ENCODE measurements at places on chromosomes 12 and 14. TPM values are rescaled to one million over a fixed set of nuclear protein-coding genes. Genes with fewer than 3 reads are reported as not detected.

PIANP gene
- not detected for total RNA-seq

IGFBP6 gene
- total RNA-seq, result 83.4 TPM

PRICKLE1 gene
- 1.3 TPM for total RNA-seq

CMA1 gene
- total RNA-seq, result not detected

VCPKMT gene
- total RNA-seq, result 9.7 TPM

CISTR gene
- not detected for total RNA-seq

IGF1 gene
- 0.42 TPM for total RNA-seq

MON2 gene
- 30.7 TPM for total RNA-seq

ADAM21 gene
- total RNA-seq, result 0.98 TPM

GDF3 gene
- total RNA-seq, result not detected

ABCD2 gene
- not detected for total RNA-seq

TMCC3 gene
- total RNA-seq, result 4.5 TPM

HVCN1 gene
- 0.15 TPM for total RNA-seq

NEDD1 gene
- total RNA-seq, result 35.4 TPM

CIDEB gene
- 0.22 TPM for total RNA-seq

C12orf42 gene
- not detected for total RNA-seq

MSI1 gene
- total RNA-seq, result 26.0 TPM

SERPINA6 gene
- not detected for total RNA-seq

RDH11 gene
- total RNA-seq, result 54.6 TPM

KRT6B gene
- total RNA-seq, result not detected

STXBP6 gene
- total RNA-seq, result 0.27 TPM

SOAT2 gene
- total RNA-seq, result 0.17 TPM

PMCH gene
- not detected for total RNA-seq

NDRG2 gene
- total RNA-seq, result 18.9 TPM

CIROP gene
- not detected for total RNA-seq

ANO4 gene
- total RNA-seq, result 1.7 TPM

ST8SIA1 gene
- not detected for total RNA-seq

DTX3 gene
- 0.37 TPM for total RNA-seq

CFAP251 gene
- 2.6 TPM for total RNA-seq

ANKRD52 gene
- total RNA-seq, result 56.6 TPM

OR4E2 gene
- not detected for total RNA-seq

NT5DC3 gene
- 18.7 TPM for total RNA-seq

ASB8 gene
- total RNA-seq, result 14.0 TPM

FOXN4 gene
- 0.52 TPM for total RNA-seq

SDSL gene
- 19.1 TPM for total RNA-seq

RNASE3 gene
- not detected for total RNA-seq

CD4 gene
- 0.42 TPM for total RNA-seq

TPPP2 gene
- total RNA-seq, result not detected

TAS2R10 gene
- total RNA-seq, result 0.81 TPM

REP15 gene
- 0.86 TPM for total RNA-seq

RFX4 gene
- total RNA-seq, result not detected

SLC2A13 gene
- total RNA-seq, result 6.8 TPM

LRRK2 gene
- total RNA-seq, result 0.20 TPM

KRT78 gene
- total RNA-seq, result not detected

AQP6 gene
- total RNA-seq, result not detected

PMEL gene
- 5.8 TPM for total RNA-seq

FGF6 gene
- not detected for total RNA-seq

SERPINA10 gene
- not detected for total RNA-seq

TMEM119 gene
- not detected for total RNA-seq

RERGL gene
- not detected for total RNA-seq

TRHDE gene
- 2.9 TPM for total RNA-seq

PTPRO gene
- total RNA-seq, result not detected

DLGAP5 gene
- total RNA-seq, result 72.8 TPM

KRT3 gene
- not detected for total RNA-seq

TAS2R43 gene
- not detected for total RNA-seq

SLCO1B1 gene
- total RNA-seq, result 0.32 TPM

SMOC1 gene
- not detected for total RNA-seq

RFLNA gene
- not detected for total RNA-seq

MANSC4 gene
- not detected for total RNA-seq

GALNT9 gene
- total RNA-seq, result 2.6 TPM

Measured in HCT116 (cell line).